ENCODE measurements at places on chromosomes 12 and 14.

DNA sequence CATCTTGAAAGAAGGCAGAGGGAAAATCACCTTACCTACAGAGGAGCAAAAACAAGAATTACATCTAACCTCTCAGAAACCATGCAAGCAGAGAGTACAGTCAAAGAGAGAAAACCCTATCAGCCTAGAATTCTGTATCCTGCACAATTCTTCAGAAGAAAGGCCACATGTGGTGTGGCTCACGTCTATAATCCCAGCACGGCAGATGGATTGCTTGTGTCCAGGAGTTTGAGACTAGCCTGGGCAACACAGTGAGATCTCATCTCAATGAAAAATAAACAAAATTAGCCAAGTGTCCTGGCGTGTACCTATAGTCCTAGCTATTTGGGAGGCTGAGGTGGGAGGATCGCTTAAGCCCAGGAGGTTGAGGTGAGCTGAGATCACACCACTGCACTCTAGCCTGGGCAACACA is 48.2 kb downstream of the ATF7 start:
- no peak for DNase-seq
- no peak overlapping the region for H3K27ac ChIP-seq
- peaks cover 3% of the 10 kb centered on the region for H3K4me1 ChIP-seq
- peaks cover 2% of the 10 kb centered on the region for H3K27me3 ChIP-seq
- no peaks in the 10 kb centered on the region for H3K36me3 ChIP-seq

- no peak overlapping the region for H3K27ac ChIP-seq
- no peaks in the 10 kb centered on the region for H3K36me3 ChIP-seq
- no peaks in the 10 kb centered on the region for H3K27me3 ChIP-seq
- DNase-seq = no peak
These were observed 1488.5 kb upstream of the FLRT2 start for GRCh38 chr14:84041421-84041820.

- no peak overlapping the region for H3K4me3 ChIP-seq
- H3K36me3 ChIP-seq = no peaks in the 10 kb centered on the region
- H3K27me3 ChIP-seq = no peaks in the 10 kb centered on the region
- no peak overlapping the region for H3K27ac ChIP-seq
- no peak for DNase-seq
- H3K4me1 ChIP-seq = no peaks in the 10 kb centered on the region
These were observed 131.6 kb downstream of the PPFIA2 start for GRCh38 chr12:81627336-81628189.

- no peaks in the 10 kb centered on the region for H3K36me3 ChIP-seq
- peaks cover 5% of the 10 kb centered on the region for H3K4me1 ChIP-seq
- no peak for DNase-seq
- no peak overlapping the region for H3K27ac ChIP-seq
These were observed 1.7 kb upstream of the RAD52 start for GRCh38 chr12:951176-951575.

- H3K4me1 ChIP-seq = no peaks in the 10 kb centered on the region
- no peak overlapping the region for H3K4me3 ChIP-seq
- no peaks in the 10 kb centered on the region for H3K36me3 ChIP-seq
- no peaks in the 10 kb centered on the region for H3K27me3 ChIP-seq
These were observed 599.3 kb downstream of the SLC6A15 start for GRCh38 chr12:84313323-84313675.

GRCh38 chr12:85182699-85183098 is 97.3 kb upstream of the ALX1 start:
- no peak for DNase-seq
- no peaks in the 10 kb centered on the region for H3K36me3 ChIP-seq
- H3K4me1 ChIP-seq = no peaks in the 10 kb centered on the region
- no peaks in the 10 kb centered on the region for H3K27me3 ChIP-seq

DNA sequence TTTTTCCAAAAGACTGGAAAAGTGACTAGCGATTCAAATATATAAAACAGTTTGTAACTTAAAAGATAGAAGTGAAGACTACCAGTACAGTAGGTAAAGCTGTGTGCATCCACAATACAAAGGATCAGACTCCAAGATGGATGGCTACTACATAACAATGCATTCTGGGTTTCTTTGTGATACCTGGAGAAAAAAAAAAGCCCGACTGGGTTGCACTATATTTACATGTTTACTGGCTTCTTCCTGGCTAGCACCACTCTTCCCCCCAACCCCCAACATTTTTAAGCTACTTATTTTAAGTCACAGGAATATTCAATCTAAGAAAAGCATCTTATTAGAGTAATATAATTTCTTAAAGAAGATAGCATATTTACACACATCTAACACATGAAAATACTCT is 61.1 kb upstream of the SINHCAF start:
- no peak for DNase-seq
- peaks cover 15% of the 10 kb centered on the region for H3K36me3 ChIP-seq
- no peak overlapping the region for H3K27ac ChIP-seq
- peaks cover 3% of the 10 kb centered on the region for H3K27me3 ChIP-seq
- no peak overlapping the region for H3K4me3 ChIP-seq
- H3K4me1 ChIP-seq = no peaks in the 10 kb centered on the region

DNA sequence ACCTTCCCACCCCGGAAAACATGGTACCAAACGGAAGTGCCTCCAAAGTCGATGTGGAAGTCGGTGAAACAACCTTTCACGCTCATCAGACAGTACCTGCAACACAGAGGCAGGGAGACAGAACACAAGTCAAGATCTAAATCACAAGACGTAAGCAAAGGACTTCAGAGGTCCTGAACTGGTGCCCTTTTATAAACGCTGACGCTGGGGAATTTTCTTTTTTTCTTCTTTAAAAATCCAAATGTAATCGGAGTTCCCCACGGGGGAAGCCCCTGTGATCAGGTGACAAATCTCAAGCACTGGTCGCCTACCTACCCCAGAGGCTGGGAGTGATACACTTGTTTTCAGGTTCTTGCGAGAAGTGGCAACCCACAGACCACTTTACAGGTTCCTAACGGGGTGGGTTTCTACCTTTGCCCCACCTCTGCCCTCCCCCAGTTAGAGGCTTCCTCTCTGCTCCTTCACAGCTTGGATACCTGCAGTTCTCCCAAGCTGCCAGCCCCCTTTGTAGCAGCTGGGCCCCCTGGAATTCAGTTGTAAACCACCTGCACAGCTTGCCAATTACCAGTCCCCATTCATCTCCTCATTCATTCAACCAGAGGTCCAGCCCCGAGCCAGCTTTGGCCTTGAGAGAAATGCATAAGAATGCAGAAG is 46.2 kb downstream of the KDM2B start:
- no peak overlapping the region for H3K27ac ChIP-seq
- H3K4me1 ChIP-seq = peaks cover 8% of the 10 kb centered on the region
- peaks cover 8% of the 10 kb centered on the region for H3K27me3 ChIP-seq
- DNase-seq = no peak
- peak overlapping the region; percentile 14 for H3K4me3 ChIP-seq
- peaks cover 3% of the 10 kb centered on the region for H3K36me3 ChIP-seq

DNA sequence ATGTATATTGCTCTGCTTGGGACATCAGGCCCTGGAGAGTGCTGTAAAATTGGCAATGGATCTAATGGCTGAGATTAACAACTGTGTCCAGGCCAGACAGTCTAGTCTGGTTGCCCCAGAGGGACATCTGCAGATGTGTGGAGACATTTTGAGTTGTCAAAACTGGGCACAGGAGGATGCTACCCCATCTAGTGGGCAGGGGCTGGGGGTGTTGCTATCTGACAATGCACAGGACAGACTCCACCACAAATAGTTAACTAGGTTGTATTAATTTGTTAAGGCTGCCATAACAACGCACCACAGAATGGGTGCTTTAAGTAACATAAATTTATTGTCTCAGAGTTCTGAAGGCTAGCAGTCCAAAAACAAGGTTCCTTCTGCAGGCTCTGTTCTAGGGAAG is 302.5 kb upstream of the AMIGO2 start:
- no peak overlapping the region for H3K4me3 ChIP-seq
- no peaks in the 10 kb centered on the region for H3K36me3 ChIP-seq
- DNase-seq = no peak
- no peaks in the 10 kb centered on the region for H3K4me1 ChIP-seq
- H3K27me3 ChIP-seq = no peaks in the 10 kb centered on the region

- H3K4me1 ChIP-seq = no peaks in the 10 kb centered on the region
- H3K27ac ChIP-seq = no peak overlapping the region
- DNase-seq = no peak
- H3K27me3 ChIP-seq = no peaks in the 10 kb centered on the region
- no peaks in the 10 kb centered on the region for H3K36me3 ChIP-seq
These were observed 52.3 kb downstream of the IPO8 start for GRCh38 chr12:30643366-30643765.

GRCh38 chr14:95833429-95833828 is 43.2 kb upstream of the TUNAR start:
- no peak overlapping the region for H3K27ac ChIP-seq
- H3K36me3 ChIP-seq = no peaks in the 10 kb centered on the region
- H3K4me3 ChIP-seq = no peak overlapping the region
- peaks cover 4% of the 10 kb centered on the region for H3K4me1 ChIP-seq
- no peak for DNase-seq
- peaks cover 3% of the 10 kb centered on the region for H3K27me3 ChIP-seq

DNA sequence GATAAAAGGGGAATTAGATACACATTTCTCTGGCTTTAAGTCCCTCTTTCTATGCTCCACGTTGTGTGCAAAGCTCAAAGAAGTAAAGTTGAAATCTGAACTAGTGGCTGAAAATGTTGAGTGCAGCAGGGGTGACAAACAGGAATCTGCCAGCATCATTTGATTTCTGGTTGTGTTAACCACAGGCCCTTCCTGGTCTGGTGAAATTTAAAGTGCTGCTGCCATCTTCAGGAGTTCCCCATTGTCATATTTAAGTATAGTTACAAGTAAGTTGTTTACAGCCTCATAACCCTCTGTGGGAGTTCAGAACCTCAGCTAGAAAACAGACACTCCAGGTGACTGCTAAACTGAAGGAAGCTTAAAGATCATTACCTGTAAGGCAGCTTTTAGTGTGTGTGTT is 90.9 kb upstream of the CCDC196 start:
- no peaks in the 10 kb centered on the region for H3K27me3 ChIP-seq
- H3K36me3 ChIP-seq = no peaks in the 10 kb centered on the region
- H3K4me1 ChIP-seq = no peaks in the 10 kb centered on the region
- H3K27ac ChIP-seq = no peak overlapping the region

Data from glutamatergic neuron (in vitro differentiated cells).